Kidney (tissue), 22 donors: ENCODE measurements at places on chromosomes 12 and 14. TPM values are rescaled to one million over a fixed set of nuclear protein-coding genes. Genes with fewer than 3 reads are reported as not detected.

DNA sequence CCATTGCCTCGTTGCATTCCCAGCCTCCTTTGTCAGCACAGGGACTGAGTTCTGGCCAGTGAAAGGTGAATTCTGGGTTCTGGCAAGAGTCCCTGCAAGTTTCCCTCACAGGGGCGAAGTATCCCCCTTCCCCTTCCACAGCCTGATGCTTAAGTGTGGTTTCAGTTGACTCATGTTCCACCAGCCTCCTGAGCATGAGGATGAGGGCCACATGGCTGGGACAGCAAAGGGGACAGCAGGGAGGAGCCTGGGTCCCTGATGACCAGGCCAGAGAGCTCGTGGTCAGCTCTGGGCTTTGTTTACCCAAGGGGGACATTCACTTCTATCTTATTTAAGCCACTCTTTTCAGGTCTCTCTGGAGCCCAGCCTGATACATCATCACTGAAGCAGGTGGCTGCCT is 36.5 kb downstream of the CACNA2D4 start:
- DNase-seq: no peak

DNA sequence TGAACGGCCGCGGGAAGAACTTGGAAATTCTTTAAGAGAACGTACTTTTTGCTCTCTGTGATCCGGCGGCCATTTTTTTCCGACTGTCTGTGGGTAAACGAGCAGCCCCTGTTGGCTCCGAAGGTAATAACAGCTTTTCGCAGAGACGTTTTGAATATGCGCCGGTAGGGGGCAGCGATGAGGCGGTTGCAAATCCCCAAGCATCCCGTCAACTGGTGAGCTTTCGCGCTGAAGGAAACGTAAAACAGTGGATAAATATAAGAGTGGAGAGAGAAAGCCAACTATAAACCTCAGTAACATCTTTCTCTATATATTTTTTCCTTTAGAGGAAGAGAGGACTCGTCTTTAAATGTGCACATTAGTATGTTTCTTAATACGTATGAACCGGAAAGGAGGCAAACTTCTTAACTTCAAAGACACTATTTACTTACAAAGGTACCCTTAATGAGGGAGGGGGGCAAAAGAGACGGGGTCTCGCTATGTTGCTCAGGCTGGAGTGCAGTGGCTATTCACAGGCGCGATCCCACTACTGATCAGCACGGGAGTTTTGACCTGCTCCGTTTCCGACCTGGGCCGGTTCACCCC is 9.6 kb upstream of the NEMF start:
- DNase-seq: peak; percentile 94

The OR4E2 gene
- not detected for polyA plus RNA-seq

DNA sequence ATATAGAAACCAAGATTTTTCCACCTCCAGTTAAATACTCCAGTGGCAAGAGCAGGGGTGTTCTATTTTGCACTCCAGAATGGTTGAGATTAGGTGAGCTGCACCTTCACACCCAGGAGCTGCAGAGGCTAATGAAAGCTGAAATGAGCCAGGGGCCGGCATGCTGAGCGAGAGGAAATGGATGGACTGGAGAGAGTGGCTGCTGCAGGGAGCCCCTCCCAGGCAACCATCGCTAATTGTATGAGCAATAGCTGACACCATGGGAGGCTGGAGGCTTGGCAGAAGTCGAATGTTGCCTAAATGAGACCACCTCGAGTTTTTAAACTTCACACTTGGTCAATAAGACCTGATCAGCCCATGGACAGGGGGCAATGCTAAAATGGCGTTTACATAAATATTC is 301.8 kb upstream of the TMPO start:
- no peak for DNase-seq

The SLCO1C1 gene
- 0.39 TPM for polyA plus RNA-seq

The SLC7A7 gene
- polyA plus RNA-seq: 235 TPM

- DNase-seq: no peak
Observed at GRCh38 chr12:50647479-50647878, 116.4 kb upstream of the ATF1 start.

GRCh38 chr14:67526676-67527459 is 6.2 kb upstream of the PLEKHH1 start:
- no peak for DNase-seq

The TMEM119 gene
- polyA plus RNA-seq: 4.1 TPM

GRCh38 chr14:49051328-49052060 is 534.7 kb downstream of the RPS29 start:
- no peak for DNase-seq

- no peak for DNase-seq
Observed at GRCh38 chr12:121829250-121829918, 25.6 kb downstream of the SETD1B start.

GRCh38 chr14:24874514-24875202 is 175.3 kb downstream of the STXBP6 start:
- no peak for DNase-seq

- no peak for DNase-seq
Observed at GRCh38 chr12:116090516-116090915, 187.0 kb downstream of the MED13L start.

The PTGER2 gene
- polyA plus RNA-seq: 3.4 TPM

DNA sequence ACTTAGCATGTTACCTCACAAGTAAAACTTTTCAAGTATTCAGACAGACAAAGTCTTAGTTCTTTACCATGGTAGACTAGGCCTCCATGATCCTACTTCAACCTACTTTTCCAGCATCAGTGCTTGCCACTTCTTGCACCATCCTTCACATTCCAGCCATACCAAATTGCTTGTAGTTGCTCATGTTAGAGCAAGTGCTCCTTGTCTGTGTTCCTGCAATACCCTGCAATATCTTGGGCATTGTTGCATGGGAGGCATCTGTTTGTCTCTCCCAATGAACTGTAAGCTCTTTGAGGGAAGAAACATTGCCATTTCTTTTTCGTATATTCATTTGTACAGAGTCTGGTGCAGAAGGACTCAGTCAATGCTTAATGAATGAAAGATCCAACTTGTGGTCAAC is 78.0 kb downstream of the SRGAP1 start:
- DNase-seq: no peak

The SLCO1A2 gene
- 0.15 TPM for polyA plus RNA-seq

GRCh38 chr12:62760779-62761178 is 174.2 kb downstream of the PPM1H start:
- no peak for DNase-seq

The MAP1LC3B2 gene
- polyA plus RNA-seq: 4.5 TPM

The NOXRED1 gene
- 0.28 TPM for polyA plus RNA-seq

The VSIG10 gene
- 15.8 TPM for polyA plus RNA-seq

DNA sequence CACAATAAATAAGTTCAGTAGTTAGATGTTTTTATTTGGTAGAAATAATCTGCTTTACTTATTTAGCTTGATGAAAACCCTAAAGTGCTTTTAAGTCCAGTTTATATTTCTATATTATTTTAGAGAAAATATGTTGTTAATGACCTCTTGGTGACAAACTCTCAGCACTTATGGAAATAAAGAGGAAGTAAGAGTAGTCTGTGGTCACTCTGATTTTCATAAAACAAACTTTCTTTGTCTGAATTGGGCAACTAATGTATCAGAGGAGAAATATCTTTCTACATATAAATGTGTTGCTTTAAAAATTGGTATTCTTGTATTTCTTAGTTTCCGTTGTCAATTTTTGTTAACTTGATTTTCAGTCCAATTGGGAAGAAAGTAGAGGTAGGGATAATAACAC is 878.9 kb upstream of the SEL1L start:
- DNase-seq: no peak

GRCh38 chr12:40325349-40325960 is 100.7 kb downstream of the LRRK2 start:
- DNase-seq: no peak

The NR4A1 gene
- polyA plus RNA-seq: 54.1 TPM

The KRT73 gene
- polyA plus RNA-seq: not detected

DNA sequence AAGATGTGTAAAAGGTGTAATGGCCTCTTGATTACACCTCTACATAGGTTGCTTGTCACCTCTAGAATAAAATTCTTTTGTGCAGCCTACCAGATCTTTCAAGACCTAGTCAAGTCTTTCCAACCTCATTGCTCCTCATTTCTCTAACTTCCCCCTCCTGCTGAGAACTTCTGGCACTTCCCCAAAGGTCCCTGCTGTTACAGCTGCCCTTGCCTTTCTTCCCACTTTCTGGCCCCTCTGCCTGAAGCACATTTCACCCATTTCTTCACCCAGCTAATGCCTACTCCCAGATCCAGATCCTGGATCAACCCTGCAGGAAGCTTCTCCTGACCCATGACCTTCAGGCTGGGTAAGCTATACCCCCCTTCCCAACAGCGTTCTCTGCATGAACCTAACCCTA is 1.5 kb downstream of the TSHR start:
- no peak for DNase-seq

The CLEC7A gene
- 0.43 TPM for polyA plus RNA-seq

DNA sequence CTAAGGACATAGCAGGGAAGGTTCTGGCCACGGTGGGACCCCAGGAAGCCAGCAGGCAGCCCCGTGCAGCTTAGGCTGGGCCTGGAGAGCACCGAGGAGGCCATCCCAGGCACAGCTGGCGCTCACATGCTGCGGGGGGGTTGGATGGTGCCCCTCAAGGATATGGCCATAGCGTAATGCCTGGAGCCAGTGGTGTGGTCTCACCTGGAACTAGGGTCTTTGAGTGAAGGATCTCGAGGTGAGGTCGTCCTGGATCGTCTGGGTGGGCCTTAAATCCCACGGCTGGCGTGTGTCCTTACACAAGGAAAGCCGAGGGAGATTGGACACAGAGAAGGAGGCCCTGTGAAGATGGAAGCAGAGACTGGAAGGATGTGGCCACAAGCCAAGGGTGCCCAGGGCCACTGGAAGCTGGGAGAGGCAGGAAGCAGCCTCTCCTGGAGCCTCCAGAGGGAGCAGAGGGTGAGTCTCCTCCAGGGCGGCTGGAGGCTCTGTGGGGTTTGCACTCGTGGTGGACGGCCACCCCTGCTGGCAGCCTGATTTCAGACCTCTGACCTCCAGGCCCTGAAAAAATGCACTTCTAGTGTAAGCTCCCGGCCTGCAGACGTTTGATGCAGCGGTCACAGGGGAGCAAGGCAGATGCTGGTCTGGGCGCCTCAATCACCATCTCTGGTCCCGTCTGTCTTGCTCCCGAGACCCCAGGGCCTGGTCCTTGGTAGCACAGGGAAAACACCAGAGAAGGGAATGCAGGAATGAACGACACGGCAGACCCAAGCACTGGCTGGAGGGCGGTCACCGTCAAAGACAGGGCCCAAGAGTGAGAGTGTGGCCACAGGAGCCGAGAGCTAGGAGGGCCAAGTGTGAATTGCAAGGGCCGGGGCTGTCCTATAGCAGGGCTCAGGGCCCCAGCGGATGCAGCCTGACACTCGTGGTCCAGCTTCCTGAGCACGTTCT is 218.6 kb downstream of the KIF26A start:
- DNase-seq: no peak

GRCh38 chr12:19421503-19422282 is 17.6 kb upstream of the AEBP2 start:
- no peak for DNase-seq

The METTL25 gene
- 10.8 TPM for polyA plus RNA-seq
